Stimulated activated CD4-positive, alpha-beta T cell treated with anti-CD3 and anti-CD28 coated beads, Interleukin-15, amount 100 ng/mL, for 1 hour (primary cell): ENCODE measurements at places on chromosomes 12 and 14.

GRCh38 chr12:51244269-51244668, 5.6 kb downstream of the DAZAP2 start:
- DNase-seq: no peak

DNA sequence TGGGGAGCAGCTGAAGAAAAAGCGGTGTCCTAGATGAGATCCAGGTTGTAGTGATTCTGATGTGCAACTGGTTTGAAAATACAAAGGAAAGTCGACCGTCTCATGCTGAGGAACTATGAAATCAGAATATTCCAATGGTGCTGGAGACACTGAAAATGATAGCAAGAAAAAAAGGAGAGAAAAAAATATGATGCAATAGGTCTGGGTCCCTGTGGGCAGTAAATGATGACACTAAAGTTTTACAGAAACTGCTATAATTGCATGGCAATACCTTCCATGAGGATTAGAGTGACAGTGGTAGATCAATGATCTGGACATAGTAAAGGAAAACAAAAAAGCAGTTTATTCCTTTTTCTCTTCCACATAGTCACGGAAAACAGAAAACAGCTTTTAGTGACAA, 2.3 kb downstream of the PYM1 start:
- DNase-seq: no peak

DNA sequence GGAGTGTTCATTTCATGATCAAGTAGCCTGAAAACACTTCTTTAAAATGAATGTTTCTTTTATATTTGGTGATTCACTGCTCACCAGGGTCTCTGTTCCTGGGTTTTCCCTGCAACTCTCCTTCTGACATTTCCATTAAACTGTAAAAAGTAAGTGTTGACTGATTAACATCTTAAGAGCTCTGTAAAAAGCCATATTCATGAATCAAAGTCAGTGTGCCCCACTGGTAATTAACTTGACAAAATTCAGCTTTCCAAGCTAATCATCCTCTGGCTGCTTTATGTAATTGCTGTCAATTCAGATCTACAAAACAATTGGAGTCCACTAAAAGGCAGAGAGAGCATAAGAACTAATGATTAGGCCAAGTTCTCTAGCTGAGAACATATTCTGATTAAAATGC, 41.6 kb downstream of the CNTN1 start:
- no peak for DNase-seq

DNA sequence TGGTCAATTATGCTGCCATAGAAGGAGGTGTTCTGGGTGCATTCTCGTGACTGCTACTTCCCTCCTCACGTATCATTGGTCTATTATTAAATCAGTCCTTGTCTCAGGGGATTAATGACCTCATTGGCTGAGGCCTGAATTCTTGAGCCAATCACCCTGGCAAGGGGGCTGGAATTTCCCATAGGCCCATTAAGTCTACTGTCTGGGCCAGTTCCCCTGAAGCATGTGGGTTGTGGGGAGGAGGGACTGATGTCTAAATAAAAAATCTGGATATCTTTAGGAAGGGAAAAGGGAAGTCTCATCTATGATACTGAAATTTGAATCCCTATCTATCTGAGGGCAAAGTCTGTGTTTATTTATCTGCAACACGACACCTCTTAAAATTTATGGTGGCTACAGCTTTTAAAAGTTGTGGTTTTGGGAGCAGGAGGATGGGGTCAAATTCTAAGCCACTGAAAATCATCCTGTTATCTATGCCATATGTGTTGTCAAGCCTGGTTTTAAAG, 71.9 kb downstream of the DYRK2 start:
- no peak for DNase-seq

DNA sequence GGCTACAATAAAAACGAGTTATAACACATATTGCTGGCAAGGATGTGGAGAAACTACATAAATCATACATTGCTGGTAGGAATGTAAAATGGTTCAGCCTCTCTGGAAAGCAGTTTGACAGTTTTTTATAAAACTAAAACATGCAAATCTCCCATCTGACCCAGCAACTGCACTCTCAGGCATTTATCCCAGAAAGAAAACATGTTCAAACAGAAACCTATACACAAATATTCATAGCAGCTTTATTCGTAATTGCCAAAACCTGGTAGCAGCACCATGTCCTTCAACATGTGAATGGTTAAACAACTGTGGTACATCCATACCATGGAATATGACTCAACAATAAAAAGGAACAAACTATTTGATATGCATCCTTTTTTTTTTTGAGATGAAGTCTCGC, 10.1 kb upstream of the TMCC3 start:
- no peak for DNase-seq

- no peak for DNase-seq
Observed at GRCh38 chr14:69088586-69088985, 64.3 kb downstream of the DCAF5 start.

DNA sequence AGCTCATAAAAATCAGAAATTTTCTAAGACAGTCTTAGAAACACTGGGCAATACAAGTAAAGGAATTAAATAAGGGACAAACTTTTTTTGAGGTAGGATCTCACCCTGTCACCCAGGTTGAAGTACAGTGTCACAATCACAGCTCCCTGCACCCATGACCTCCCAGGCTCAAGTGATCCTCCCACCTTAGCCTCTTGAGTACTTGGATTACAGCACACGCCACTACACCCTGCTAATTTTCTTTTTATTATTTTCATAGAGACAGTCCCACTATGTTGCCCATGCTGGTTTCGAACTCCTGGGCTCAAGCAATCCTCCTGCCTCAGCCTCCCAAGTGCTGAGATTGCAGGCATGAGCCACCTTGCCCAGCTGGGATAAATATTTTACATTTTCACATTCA, 90.3 kb downstream of the USP15 start:
- no peak for DNase-seq

DNA sequence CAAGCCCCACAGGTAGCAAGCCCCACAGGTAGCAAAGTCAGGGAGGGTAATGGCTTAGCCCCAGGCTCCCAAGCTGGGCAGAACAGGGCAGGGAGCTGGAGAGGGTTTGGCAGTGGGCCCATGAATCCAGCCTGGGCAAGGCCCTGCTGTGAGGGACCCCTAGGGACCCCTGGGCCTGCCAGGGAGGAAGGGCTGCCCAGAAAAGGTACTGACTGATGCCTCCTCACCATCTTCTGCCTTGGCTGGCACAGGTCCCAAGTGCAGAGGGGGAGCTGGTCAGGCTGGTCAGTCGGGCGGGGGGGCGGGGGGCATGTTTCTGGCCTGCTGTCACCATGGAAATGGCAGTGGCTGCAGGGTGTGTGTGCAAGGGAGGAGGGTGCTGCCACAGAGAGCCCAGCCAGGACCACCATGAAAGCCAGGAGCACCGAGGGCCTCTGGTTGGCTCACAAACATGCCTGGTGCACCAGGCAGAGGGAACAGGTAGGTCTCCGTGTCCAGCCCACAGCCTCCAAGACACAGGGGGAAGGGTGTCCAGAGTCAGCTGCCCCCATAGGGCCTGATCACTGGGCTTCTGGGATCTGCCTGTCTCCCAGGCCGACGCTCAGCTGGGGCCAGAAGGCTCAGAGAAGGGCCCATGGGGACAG, 1.5 kb upstream of the CRIP2 start:
- no peak for DNase-seq

GRCh38 chr12:104686196-104686595, 229.4 kb downstream of the CHST11 start:
- DNase-seq: no peak

GRCh38 chr12:133130038-133130807, at the start of the genes ZNF10 and ZNF891:
ZNF10 (plus strand) TSS chr12:133130627; CDS start chr12:133144493, 13,866 bp downstream.
ZNF891 (minus strand) TSS chr12:133130274; CDS start chr12:133121918, 8,356 bp downstream.
- DNase-seq: peak; percentile 97

DNA sequence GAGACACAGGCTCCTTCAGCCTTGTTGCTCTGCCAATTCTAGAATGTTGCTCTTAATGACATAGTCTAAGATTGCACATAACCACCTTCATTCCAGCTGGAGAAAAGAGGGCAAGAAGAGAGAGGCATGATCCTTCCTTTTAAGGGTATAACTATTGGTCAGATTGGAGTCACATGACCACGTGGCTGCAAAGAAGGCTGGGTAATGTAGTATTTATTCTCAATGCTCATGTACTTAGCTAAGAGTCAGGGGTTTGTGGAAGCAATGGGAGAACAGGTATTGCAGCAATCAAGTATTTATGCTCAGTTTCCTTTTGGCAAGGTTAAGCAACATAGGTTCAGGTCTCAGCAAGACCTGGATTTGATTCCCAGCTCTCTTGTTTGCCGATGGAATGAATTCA, 298.8 kb upstream of the TBX3 start:
- no peak for DNase-seq

GRCh38 chr12:124309231-124309630, 14.3 kb downstream of the RFLNA start:
- DNase-seq: no peak

DNA sequence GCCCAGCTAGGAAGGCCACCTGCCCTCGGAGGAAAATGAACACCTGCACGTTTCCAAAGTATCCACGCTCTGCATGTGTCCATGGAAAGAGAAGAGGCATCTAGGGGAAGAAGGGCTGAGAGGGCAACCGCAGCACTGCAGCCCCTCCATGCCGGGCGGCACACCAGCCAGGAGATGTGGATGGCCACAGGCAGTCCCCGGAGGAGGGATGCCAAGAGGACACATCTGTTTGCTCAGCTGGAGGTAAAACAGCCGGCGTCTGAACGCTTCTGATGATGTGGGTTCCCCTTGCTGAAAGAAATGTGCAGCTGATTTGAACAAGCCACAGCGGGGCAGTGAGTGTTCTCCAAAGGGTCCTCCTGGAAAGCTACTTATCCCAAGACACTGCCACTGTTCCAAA, 34.0 kb downstream of the CHGA start:
- DNase-seq: no peak

DNA sequence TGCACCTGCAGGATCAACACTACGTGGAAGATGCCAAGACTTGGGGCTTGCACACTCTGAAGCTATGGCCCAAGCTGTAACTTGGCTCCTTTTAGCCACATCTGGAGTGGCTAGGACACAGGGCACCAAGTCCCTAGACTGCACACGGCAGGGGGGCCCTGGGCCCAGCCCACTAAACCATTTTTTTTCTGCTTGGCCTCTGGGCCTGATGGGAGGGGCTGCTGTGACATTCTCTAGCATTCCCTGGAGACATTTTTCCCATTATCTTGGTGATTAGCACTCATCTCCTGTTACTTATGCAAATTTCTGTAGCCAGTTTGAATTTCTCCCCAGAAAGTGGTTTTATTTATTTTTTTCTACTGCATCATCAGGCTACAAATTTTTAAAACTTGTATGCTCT, 1080.7 kb downstream of the LRFN5 start:
- DNase-seq: no peak

DNA sequence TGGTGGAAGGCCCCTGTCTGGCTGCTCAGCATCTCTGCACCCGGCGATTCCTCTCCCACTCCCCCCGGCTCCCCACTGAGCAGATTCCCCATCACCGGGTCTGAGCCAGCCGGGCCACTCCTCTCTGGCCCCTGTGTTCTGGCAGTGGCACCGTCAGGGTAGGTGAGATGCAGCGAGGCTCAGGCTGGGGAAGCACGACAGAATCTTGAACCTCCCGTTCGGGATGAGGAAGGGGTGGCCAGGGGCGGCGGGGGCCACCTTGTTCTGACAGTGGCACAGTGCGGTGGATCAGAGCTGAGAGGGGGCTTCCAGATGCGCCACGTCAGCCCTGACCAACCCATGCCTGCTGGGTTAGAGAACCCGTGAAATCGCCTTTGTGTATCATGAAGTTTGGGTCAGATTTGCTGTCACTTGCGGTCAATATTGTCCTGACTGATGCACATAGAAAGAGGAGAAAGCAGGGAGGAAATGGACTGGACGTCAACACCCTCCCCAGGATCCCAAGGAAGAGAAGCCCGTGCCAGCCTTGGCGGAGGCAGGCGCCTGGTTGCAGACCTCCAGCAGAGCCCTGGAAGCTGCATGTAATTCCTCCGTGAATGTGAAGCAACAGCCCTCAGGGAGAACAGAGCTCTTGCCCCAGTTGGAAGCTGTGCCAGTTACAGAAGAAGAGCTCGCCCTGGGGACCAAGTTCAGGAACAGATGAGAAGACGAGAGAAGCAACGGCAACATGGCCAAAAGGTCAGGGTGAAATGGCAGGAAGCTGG, 137.1 kb upstream of the SFSWAP start:
- DNase-seq: no peak

DNA sequence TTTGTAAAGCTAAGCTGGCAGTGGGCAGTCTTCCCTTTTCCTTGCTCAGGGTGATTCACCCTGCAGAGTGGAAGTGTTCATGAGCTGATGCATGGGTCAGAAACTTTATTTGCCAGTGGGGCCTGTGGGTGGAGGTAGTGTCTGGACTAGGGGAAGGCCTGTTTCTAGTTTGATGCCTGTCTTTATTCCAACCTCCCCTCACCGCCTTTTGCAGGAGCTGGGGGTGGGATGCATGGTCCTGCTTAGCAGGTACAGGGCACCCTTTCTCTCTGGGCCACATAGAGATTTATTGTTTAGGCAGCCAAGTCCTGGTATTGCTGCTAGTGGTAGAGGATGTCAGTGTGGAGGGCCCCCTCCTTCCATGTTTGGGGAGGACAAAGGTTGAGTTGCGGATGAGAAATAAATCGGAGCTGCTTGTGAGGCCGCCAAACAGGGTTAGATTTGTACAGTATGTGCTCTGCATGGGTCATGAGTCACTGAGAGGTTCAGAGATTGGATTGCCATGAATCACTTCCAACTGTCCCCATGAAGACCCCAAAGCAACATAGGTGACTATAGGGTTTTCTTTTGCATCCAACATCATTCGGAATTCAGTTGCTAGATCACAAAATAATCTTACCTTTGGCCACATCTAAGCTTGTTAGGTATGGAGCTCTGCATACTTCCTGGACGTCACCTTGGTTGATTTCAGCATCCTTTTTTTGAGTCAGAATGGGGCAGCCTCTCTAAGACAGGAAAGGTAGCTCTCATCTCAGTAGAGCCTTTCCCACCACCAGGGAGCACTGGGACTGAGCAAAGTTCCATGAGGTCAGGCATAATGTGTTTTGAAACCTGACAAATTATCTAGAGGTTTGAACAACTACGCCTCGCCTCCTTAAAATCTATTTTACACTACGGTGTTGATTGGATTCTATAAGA, 8.8 kb downstream of the SMOC1 start:
- no peak for DNase-seq

DNA sequence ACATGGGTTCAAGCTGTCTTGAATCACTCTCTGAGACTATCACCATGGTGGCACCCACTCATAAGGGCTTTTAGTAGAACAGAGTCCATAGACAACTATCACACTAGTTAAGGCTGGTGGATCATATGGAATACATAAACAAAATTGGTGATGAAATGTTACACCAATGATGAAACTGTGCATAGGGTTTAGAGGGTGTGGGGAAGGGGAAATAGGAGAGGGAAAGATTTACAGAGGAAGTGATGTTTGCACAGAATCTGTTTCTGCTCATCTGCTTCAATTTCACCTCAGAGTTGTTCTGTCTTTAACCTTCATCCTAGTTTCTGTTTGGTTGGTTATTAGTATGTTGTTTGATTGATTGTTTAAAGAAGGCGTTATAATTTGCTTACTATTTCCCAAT, 2.4 kb upstream of the RXYLT1 start:
- no peak for DNase-seq

- DNase-seq: no peak
Observed at GRCh38 chr12:99146185-99146584, 501.1 kb downstream of the APAF1 start.

DNA sequence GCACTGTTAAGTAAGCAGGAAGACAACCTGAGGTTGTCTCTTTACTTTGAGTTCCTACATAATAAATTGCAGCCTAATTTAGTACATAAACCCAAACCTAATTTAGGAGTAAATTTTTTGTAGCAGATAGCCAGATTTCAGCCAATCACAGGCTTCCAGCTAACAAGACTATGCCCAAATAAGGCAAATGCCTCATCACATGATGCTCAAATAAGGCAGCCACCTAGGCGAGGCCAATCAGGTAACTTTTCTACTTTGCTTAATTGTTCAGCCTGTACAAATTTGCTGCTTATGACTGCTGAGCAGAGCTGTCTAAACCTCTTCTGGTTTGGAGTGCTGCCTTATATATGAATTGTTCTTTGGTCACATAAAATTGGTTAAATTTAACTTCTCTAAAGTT, 1118.7 kb upstream of the TMEM132C start:
- DNase-seq: no peak
